GF-D8 (cell line): ENCODE measurements at places on chromosomes 1 and 21.

GRCh38 chr1:12572522-12572921 lies 45.5 kb downstream of the DHRS3 start:
- DNase-seq: no peak

- no peak for DNase-seq
Measured at GRCh38 chr1:209375097-209375496, 208.4 kb upstream of the CAMK1G start.

GRCh38 chr1:243275316-243275715 lies 19.5 kb downstream of the SDCCAG8 start:
- no peak for DNase-seq

- no peak for DNase-seq
Measured at GRCh38 chr21:15063814-15064575, 805 bp downstream of the NRIP1 start.

GRCh38 chr1:108719656-108720435 lies 7.1 kb downstream of the FNDC7 start:
- DNase-seq: no peak

GRCh38 chr1:171793636-171794035 lies 12.2 kb downstream of the METTL13 start:
- no peak for DNase-seq

DNA sequence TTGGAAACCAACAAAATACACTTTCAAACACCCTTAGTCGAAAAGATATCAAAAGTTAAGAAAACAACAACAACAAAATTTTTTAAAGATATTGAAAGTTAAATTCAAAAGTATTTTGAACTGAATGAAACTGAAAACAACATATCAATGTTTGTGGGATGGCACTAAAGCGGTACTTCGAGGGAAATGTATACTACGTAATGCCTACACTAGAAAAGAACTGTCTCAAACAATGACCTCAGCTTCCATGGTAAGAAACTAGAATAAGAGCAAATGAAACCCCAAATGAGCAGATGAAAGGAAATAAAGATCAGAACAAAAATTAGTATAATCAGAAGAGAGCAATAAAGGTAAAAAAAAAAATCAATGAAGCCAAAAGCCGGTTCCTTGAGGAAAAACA lies 6.1 kb downstream of the CBR1 start:
- DNase-seq: no peak

DNA sequence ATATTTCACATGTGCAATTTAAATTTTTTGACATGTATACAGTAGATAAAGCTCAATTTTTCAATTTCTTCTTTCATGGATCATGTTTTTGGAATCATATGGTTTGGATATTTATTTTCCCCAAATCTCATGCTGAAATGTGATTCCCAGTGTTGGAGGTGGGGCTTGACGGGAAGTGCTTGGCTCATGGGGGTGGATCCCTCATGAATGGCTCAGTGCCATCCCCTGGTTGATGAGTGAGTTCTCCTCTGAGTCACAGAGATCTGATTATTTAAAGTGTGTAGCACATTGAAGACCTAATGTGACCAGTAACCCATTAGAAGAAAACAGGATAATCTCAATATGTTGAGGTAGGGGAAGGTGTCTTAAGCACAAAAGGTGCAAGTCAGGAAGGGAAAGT lies 9.1 kb upstream of the IFI16 start:
- DNase-seq: no peak

DNA sequence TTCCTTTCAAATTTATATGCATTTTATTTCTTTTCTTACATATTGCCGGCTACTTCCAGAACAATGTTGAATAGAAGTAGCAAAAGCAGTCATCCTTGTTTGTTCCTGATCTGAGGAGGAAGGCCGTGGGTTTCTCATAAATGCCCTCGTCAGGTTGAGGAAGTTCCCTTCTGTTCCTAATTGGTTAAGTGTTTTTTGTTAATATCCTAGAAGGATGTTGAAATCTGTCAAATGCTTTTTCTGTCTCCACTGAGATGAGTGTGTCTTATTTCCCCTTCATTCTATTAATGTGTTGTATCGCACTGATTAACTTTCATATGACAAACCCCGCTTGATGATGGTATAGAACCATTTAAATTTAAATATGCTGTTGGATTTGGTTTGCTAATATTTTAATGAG lies 15.4 kb downstream of the TTLL10 start:
- DNase-seq: no peak

- DNase-seq: no peak
Measured at GRCh38 chr1:61930116-61930645, 187.9 kb downstream of the PATJ start.

GRCh38 chr1:30816211-30817076 lies 58.9 kb upstream of the LAPTM5 start:
- no peak for DNase-seq

- DNase-seq: no peak
Measured at GRCh38 chr1:50542362-50542761, 119.1 kb upstream of the DMRTA2 start.

- no peak for DNase-seq
Measured at GRCh38 chr1:59699227-59699847, 115.4 kb upstream of the HOOK1 start.
